ENCODE measurements at places on chromosomes 11 and 22.
A peak's percentile ranks its signal among the peaks of the same experiment; 100 is the strongest.

- no peak for DNase-seq
Measured at GRCh38 chr22:27962268-27963044, 43.4 kb upstream of the PITPNB start.

DNA sequence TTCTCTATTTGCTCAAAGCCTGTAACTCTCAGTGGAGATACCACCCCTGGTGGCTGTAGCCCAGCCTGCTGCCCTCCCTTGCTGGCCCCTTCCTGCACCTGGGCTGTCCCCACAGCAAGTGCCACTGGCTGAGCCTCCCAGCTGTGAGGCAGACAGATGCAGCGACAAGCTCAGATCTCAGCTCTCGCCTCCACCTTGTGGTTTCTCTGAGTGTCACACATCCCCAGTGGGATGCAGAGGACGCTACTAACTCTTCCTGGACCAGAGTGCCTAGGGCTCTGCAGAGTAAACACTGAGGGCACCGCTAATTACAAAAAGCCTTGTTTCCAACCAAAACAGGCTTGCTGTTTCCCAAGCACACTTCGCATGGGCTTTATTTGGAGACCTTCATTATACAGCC is 8.9 kb downstream of the YPEL1 start:
- no peak for DNase-seq

DNA sequence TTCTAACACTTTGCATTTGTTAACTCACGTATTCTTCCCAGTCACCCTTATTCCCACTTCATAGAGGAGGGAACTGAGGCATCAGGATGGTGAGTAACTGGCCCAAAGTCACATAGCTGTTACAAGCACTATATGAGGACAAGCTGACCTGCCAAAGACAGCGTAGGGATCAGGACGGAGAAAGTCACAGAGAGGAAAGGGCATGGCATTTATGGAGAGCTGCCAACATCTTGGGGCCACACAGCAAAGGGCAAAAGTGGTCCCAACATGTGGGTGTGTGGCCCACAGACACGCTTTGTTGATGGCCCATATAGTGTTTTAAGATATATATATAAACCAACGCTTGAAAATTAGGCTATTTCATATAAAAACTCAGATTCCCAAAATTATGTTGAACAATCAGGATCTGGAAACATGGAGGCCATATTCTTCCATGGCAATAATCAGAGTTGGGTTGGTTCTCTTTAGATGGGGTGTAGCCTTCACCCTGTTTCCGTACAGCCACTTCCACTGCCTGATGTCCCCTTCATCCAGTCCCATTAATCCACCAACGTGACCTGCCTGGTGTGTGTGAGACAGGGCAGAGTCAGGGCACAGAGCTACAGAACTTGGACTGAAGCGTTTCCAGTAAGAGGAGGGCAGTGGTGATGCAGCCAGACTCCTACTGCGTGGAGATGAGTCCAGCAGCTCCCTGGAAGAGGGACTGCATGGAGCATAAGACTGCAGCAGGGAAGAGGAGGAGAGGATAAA is 39.9 kb upstream of the CD5 start:
- no peak for DNase-seq

- DNase-seq = no peak
Measured at GRCh38 chr11:1541474-1542204, 30.4 kb downstream of the DUSP8 start.

DNA sequence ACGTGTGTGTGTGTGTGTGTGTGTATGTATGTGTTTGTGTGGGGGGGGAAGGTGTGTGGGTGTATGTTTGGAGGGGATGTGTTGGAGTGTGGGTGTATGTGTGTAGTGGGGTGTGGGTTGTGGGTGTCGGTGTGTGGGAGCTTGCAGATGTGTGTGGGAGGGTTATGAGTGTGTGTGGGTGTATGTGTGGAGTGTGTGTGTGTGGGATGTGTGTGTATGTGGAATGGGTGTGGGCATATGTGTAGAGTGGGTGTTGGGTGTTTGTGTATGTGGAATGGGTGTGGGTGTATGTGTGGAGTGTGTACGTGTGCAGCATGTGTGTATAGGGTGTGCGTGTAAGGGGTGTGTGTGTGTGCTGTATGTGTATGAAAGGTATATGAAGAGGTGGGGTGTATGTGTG is 14.7 kb downstream of the STX3 start:
- DNase-seq = no peak

DNA sequence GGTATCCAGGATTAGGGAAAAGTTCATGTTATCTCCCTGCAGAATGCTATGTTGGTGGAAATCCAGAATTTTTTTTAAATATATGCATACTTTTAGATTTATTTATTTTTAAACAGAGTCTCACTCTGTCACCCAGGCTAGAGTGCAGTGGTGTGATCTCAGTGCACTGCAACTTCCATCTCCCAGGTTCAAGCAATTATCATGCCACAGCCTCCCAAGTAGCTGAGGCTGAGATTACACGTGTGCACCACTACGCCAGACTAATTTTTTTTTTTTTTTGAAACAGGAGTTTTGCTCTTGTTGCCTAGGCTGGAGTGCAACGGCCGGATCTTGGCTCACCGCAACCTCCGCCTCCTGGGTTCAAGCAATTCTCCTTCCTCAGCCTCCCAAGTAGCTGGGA is 2.6 kb downstream of the PACSIN2 start:
- no peak for DNase-seq

- no peak for DNase-seq
Measured at GRCh38 chr11:80584661-80585060, 1143.8 kb upstream of the TENM4 start.

- DNase-seq = no peak
Measured at GRCh38 chr11:9120664-9121468, 29.5 kb upstream of the SCUBE2 start.

DNA sequence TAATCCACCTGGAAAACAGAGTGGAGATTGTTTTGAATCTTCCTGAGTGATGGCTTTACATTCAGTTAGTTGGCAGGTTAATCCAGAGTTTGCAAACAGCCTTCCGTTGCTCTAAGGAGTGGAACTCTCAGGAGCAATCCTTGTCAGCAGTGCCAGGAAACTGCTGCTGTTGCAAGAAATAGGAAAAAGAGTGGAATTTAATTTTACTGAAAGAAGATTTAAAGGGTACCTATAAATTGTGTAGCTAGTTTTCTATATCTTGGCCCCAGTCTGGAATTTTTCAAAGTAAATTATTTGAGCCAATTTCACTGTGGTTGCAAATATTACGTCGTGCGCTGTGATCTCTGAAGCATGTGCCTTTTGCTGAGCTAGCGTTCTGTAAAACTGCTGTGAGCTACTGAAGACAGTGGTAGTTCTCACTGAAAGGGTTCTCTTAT is 55.5 kb upstream of the SLC5A12 start:
- DNase-seq = no peak

DNA sequence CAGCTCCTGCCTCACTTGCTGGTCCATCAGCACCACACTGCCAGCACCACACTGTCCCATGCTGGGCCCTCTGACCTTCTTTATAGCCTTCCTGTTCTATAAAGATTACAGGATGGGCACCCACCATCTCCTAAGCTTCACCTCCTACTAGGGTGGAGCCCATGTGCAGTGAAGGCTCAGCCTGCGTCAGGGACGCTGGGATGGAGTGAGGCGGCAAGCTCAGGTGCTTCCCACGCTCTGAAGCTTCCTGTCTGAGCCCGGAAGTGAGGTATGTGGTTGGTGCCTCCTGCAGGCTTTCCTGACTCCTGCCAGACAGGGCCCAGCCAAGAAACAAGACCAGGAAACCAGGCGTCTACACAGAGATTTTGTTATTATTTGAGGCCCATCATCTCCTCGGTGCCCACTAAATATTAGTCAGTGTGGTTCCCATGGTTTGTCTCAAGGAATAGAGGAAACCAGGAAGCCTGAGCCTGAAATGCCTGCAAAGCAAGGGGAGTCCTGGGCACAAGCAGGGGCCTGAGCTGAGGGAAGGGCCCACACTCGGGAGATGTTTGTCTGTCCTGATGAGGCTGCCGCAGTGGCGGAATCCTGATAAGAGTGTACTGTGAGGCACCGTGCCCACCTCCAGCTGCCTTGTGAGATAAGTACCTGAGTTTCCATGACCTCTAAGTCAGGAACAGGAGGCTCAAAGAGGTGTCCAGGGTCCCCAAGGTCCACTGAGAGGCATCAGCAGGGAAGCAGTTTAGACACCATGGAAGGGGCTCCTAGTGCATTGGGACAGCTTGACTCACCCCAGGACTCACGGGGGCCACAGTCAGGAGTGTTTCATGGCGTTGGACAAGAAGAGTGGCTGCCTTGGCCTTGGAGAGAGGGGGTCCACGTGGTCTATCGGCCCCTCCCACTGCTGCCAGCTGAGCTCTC is 22.0 kb downstream of the RSPH14 start:
- DNase-seq = no peak

GRCh38 chr11:114705280-114706024 is 27.1 kb downstream of the NXPE2 start:
- no peak for DNase-seq

DNA sequence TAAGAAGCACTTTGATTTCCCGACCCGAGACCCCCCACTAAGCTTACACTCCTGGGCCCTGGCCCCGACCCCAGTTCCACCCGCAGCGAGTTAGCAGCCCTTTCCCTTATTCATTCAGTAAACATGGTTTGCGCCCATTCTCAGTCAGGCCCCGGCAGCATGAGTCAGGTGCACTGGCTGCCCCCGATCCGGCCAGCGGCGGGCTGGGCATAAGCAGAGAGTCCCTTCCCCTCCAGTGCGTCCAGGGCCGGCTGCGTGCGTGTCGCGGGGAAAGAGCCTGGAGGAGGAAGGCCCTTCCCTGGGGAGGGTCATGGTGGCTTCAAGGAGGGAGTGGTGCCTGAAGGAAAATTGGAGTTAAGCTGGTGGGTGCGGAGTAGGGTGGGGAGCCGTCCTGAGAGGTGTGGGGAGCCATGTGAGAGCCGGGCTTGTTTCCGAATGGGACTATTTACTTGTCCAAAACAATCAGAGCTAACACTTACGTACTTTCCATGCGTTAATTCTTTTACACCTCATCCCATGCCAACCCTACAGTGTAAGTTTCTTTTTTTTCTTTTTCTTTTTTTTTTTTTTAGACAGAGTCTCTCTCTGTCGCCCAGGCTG is 657 bp downstream of the IGHMBP2 start:
- no peak for DNase-seq

DNA sequence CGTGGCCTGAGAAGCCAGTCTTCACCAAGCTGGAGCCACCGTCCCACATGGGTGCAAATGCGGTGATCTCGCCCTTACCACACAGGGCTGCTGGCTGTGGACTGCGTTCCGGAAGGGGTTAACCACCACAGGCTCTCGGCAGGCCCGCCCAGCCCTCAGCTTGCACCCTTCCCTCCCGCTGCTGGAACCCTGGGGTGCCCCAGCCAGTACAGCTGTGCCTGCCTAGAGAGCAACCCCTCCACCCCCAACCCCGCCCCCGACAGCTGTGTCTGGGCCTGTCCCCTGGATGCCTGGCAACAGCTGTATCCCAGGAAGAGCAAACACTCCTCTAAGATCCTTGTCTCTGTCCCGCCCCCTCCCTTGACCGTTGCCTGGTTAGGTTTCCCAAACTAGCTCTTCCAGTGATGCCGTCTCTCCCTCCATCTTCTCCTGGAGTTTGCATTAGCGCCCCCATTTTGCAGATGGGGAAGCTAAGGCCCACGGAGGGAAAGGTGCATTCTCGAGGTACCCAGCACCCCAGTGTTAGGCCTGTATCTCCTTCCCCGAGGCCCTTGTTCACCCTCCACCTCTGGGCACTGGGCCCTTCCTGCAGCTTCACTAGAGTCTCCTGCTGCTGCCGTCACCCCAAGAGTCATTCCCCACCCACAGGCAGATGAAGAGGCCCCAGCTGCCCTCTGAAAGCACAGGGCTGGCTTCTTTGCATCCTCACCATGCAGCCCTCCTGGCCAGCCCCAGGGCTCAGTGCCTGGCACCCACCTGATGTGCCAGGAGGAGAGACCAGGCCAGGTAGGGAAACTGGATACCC is 12.6 kb upstream of the COX8A start:
- DNase-seq = no peak

- no peak for DNase-seq
Measured at GRCh38 chr22:23530106-23530505, 50.0 kb downstream of the IGLL1 start.

GRCh38 chr22:27113211-27113635 is 455.8 kb downstream of the MIAT start:
- no peak for DNase-seq

GRCh38 chr11:119864836-119865235 is 135.8 kb upstream of the NECTIN1 start:
- no peak for DNase-seq

DNA sequence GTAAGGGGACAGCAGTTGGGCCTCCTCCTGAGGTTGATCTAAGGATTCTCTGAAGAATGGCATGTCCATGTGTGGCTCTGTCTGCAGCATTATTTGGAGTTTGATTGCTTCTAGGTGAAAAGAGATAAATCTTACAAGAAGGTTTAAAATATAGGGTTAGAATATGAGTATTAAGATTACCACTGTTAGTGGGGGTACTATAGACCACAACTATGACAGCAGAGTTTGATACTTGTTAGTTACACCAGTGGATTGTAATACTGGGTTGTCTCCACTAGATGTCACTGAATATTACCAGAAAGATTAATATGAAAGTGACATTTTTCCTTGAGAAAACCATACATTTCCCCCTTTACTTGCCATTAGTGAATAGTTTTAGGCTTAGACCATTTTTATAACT is 47.9 kb downstream of the ZNF280B start:
- DNase-seq = no peak

- peak; percentile 28 for DNase-seq
Measured at GRCh38 chr11:60193687-60194433, 11.0 kb upstream of the MS4A6A start.

DNA sequence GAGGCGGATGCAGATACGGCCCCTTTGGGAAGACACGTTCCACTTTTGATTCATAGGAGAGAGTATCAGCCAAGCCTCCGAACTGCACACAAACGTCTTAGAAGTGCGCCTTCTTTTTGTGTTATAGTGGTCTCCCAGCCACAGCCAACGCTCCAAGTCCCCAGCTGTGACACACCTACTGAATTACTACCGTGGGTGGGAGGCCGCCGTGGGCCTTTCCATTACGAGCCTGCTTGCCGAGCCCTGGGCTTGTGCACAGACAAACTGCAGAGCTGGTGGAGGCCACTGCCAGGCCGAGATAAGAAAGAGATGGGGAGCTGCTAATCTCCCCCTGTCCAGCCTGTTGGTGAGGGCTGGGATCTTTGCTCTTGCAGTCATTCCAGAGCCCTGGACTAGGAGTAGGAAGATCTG is 761 bp downstream of the HMBS start:
- DNase-seq = no peak

- no peak for DNase-seq
Measured at GRCh38 chr11:79078999-79079398, 361.8 kb downstream of the TENM4 start.

DNA sequence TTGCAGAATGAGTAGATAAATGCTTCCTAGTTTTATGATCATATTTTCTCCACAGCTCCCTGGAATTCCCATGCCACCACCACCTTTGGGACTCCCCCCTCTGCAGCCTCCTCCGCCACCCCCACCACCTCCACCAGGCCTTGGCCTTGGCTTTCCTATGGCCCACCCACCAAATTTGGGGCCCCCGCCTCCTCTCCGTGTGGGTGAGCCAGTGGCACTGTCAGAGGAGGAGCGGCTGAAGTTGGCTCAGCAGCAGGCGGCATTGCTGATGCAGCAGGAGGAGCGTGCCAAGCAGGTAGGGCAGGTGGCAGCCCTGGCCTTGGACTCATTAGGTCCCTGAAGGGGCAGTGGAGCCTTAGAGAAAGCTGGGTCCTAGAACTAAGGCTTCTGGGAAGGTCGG is 2.9 kb downstream of the SF3B2 start:
- DNase-seq = no peak

GRCh38 chr11:44139565-44140330 is 44.3 kb downstream of the EXT2 start:
- DNase-seq = no peak
